Renal cortex interstitium (tissue), 15 donors: ENCODE measurements at places on chromosomes 1 and 21.

DNA sequence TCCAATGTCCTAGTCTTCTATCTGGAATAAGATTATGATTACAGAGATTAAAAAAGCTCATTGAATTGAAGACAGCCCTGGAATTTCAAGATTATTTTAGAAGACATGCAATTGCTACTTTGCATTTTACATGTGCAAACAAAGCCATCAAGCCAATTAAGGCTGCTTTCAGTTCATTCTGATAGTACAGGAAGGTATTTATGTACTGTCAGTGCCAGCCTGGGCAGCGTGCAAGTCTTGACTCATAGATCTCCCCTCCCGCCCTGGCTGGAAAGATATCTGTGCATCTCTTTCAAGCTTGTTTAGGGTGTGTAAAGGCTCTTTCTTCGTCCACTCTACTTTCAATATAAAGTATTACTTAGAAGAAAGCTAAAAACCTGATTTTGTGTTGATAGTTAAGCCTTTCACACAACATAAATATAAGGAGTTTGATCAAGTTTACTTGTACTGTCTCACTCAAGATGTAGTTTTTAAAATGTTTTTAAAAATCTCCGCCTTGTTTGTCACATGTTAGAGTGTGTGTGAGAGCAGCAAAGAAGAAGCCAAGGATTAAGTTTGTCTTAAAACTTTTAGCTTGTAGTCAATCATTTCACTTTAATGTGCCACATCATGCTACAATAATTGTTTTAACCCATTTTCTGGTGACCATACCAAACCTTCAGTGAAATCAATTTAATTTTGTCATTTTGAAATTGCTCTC is 13.6 kb upstream of the LYPLAL1 start:
- DNase-seq: no peak

DNA sequence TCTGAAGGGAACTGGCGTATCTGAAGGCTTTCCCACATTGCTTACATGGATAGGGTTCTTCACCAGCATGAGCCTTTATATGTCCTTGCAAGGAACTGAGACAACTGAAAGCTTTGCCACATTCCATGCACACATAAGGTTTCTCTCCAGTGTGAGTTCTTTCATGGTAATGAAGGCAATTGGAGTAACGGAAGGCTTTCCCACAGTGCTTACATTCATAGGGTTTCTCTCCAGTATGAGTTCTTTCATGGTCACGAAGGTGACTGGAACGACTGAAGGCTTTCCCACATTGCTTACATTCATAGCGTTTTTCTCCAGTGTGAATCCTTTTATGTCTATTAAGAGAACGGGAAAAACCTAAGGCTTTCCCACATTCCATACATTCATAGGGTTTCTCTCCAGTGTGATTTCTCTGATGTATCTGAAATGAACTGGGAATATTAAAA is 15.0 kb downstream of the ZNF124 start:
- no peak for DNase-seq

- no peak for DNase-seq
Observed at GRCh38 chr1:243459059-243459458, 203.2 kb downstream of the SDCCAG8 start.

GRCh38 chr1:59079434-59080140 is 217.3 kb upstream of the FGGY start:
- no peak for DNase-seq

DNA sequence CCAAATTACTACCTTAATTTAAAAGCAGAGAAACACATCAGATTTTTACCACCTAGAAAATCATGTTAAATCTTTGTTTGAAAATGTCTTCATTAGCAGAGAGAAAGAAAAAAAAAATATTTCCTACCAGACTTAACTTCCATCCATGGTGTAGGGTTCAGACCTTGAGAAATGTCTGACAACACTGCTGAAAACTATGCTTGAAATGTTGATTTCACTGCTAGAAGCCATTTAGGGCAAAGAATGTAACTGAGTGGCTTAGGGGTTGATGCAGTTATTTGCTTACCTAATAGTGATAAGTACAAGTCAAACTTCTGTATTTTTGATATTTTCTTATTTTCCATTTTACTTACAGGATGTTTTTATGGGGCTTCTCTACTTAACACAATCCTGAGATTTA is 495.6 kb upstream of the NEGR1 start:
- no peak for DNase-seq

- DNase-seq: no peak
Observed at GRCh38 chr1:111281411-111281810, 9.2 kb upstream of the CHIA start.

DNA sequence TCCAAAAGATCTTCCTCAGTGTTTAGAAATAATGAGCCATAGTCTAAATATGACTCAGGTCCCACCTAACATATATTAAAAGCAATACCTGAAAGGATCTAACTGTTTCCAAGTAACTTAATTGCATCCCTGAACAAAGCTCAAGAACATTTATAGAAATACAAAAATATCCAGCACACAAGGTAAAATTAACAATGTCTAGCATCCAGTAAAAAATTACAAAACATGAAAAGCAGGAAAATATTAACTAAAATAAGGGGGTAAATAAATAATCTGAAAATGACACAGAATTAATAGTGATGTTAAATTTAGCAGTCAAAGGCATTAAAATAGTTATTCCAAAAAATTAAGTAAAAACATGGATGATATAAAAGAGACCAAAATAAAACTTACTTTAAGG is 21.3 kb upstream of the VANGL1 start:
- no peak for DNase-seq

DNA sequence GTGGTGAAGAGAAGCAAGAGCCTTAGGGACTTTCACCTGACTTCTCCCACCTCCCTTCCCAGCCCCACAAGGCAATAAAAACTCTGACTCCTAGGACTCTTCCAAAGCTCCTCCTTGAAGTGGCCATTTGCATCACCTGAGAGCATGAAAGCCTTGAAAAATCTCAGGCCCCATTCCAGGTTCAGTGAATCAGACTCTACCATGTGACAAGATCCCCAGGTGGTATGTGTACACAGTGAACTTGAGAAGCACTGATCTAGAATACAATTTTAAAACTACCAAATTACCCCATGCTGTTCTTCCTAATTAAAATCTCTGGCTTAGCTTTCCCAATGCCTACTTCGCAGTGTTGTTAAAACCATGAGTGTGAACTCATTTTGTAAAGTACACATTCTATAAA is 195.1 kb upstream of the SAMSN1 start:
- DNase-seq: no peak

DNA sequence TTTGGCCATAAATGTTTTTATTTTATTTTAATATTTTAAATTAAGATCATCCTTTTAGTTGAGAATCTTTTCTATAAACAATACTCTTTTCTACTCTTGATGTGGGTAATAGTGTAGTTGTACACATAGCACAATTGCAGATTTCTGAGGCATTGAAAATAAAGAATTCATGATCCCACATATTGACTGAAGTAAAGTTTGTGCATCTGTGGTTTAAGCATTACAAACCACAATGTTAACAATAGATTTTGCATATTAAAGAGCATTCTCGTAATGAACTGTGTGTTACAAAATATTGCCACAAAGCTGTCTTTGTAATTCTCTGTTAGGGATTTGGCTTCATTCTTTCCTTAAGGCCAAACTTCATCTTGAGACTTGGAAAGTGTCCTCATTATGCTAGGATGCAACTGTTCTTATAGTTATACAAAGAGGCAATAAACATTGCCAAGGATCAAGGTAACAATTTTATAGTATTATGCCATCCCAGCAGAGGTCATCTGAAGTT is 256.8 kb downstream of the OLFM3 start:
- DNase-seq: no peak

DNA sequence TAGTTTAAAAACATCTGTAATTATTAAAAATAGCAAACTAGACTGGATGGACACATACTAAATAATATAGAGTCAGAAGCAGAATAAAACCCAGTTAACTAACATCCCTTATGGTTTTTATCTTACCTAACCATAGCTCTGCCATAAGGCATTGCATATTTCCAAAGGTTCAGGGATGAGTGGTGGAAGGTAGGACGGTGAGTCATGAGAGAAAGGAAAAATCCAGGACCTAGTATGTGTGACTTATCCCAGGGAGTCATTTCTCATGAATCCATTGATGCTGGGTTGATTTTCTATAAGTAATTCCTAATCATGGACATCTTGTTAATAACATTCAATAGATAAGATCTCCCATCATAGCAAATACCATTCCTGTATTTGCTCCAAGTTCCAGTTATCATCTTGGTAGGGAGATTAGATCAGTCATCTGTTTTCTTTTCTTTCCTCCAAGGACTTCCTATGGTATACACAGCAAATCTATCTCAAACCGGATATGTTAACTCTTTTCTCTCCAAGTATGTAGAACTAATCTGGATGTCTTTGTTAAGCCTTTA is 490.7 kb upstream of the B3GALT2 start:
- DNase-seq: no peak

- DNase-seq: no peak
Observed at GRCh38 chr21:44405948-44406872, 49.1 kb upstream of the LRRC3 start.

DNA sequence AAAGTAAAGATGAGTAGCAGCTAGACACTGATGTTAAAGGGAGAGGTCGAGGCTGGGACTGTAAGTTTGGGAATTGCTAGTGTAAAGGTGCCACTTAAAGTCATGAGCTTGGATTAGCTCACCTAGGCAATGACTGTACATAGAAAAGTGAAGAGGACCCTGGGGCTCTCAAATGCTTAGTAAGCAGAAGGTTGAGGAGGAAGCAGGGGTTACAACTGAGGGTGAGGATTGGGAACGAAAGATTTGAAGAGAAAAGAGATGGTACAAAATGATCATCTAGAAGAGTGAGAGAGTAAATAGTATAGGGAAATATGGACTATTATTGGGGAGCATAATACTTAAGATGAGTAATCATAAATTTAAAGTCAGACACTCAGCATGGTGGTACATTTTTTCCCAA is 63.1 kb upstream of the TNFSF4 start:
- DNase-seq: no peak

GRCh38 chr1:93352376-93352775 is 6.7 kb downstream of the DR1 start:
- no peak for DNase-seq

DNA sequence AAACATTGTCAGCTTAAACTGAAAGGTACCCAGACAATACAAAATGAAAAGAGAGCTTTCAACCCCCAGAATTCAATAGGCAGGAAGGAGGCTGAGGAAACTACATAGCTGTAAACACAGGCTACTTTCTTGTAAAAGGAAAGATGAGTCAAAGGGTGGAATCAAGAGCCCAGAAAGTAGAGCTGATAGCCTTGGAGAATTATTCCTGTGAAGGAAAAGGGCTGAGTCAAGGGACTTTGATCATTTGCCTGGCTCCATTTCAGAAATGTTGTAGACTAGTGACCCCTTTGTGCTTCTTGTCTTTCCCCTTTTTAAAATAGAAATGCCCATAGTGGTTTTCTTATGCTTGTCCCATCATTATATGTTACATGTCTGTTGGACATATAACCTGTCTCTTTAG is 597.6 kb downstream of the ADGRL2 start:
- DNase-seq: no peak

DNA sequence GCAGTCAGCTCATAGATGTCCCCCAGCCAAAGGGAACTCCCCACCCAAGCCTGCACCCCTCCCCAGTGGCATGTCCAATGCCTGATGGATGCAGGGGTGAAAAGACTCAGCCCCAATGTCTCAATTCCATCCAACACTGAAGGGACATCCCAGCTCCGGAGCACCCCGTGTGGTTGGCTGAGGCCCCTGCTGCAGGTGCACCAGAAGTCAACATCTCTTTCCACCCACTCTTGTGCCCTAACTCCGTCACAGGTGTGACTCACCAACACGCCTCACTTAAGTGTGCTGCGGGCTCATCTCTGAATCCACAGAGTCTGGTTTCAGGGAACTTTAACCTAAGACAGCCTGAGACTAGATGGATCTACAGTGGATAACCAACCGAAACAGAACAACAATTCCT is 40.9 kb upstream of the ZBTB18 start:
- DNase-seq: no peak

- DNase-seq: no peak
Observed at GRCh38 chr1:163796394-163796821, 474.7 kb downstream of the NUF2 start.

DNA sequence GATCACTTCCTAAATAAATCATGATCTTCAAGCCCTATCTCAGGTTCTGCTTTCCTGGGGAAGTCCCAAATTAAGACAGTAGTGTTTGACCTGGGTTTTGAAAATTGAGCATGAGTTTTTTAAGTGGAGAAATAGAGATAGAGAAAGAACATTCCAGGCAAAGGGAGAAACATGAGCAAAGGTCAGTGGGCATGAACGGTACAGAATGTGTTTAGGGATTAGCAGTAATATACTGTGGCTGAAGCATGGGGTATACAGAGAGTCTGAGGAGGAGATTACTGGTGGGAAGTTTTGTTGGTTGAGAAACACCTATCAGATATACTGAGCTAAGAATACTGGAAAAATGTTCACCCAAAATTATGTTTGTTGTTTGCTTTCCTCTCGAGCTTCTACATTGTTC is 15.2 kb upstream of the MYSM1 start:
- DNase-seq: no peak

DNA sequence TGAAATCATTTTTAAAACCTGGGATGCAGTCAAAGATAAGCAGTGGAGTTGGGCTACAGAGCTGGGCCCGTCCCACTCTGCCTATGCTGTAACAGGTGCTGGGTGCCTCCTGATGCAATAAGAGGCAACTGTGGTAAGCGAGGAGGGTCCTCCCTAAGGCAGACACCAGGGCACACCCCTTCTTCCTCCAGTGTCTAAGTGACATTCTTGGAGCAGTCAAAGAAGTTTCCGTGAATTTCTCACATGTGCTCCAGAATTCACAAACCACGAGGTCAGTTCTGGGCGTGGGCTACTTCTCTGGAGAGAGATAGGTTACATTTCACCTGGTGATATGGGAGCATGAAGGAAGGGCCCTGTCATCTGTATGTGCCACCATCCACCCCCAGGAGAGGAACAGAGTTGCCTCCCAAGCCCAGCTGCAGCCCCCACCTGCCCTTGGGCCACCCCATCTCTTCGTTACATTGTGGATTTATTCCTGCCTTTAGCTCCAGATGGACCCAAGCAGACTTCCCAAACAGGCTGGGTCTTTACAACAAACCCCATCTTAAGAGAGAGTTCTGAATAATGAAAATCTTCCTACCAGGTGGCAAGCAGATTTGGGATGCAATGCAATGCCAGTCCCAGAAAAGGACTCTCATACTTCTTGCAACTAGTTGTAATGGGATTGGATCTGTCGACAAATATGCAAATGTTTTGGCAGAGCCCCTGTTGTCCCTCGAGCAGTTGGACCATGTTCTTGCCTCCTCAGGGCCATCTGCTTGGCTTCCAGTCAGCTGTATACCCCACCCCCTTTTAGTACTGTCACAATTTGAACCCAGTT is 82.5 kb upstream of the CNTN2 start:
- no peak for DNase-seq

DNA sequence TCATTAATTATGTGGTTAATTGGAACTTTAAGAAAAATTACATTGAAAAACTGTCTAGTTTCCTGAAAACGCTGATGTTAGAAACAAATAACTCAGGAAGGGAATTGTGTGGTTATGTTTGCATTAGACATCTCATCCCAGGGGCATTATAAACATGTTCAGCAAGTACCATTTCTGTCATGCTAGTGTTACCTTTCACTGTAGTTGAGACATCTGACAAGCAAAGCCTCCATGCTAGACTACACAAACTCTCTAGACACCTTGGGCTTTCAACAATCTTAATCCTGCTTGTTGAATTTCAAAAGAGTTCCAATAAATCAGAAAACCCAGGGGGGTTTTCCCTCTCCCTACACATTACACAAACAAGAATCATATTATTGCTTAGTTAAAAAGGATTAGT is 536.8 kb downstream of the KCNT2 start:
- DNase-seq: no peak
